ENCODE measurements at places on chromosomes 4 and X. TPM values are rescaled to one million over a fixed set of nuclear protein-coding genes. Genes with fewer than 3 reads are reported as not detected.
A peak's percentile ranks its signal among the peaks of the same experiment; 100 is the strongest.

DNA sequence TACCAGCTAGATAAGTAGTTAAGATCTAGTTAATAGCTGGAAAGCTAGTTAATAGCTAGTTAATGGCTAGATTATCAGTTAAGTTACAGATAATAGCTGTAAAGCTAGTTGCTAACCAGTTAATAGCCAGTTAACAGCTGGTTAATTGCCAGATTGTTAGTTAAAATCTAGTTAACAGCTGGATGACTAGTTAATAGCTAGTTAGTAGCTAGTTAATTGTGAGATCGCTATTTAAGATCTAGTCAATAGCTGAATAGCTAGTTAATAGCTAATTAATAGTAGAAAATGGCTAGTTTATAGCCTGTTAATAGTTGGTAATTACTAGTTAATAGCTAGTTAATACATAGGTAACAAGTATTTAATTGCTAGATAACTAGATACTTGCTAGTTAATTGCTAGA, 630.5 kb upstream of the CT83 start:
- no peak for DNase-seq

DNA sequence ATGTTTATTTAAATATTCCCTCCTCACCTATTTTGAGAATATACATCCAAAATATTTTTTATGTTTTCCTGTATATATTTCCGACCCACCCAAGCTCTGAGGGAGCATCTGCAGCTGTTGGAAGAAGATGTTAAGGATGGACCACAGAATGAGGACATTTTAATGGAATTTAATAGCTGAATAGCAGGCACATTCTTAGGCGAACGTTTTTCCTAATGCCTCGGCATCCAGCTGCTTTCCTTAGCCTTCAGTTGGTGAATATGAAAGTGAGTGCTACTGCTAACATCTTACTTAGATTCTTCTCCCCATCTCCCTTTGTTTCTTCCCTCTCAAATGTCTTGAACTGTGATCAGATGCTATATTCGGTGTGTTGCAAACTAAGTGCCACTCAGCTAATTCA, 158.0 kb upstream of the CTSO start:
- DNase-seq: no peak

DNA sequence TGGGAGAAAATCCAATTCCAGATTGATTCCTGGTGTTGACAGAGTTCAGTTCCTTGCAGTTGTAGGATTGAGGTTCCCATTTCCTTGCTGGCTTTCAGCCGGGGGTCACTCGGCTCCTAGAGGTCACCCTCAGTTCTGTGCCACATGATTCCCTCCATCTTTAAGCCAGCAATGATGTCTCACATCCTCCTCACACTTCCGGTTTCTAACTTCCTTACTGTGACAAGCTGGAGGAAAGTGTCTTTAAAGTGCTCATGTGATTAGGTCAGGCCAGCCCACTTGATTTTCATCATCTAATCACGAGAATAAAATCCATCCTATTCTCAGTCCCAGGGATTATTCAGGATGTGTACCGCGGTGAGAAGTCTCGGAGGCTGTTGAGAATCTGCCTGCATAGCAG, 19.4 kb upstream of the SMIM31 start:
- DNase-seq: no peak

- no peak for DNase-seq
Observed at GRCh38 chrX:70421618-70422017, 1.5 kb upstream of the GDPD2 start.

DNA sequence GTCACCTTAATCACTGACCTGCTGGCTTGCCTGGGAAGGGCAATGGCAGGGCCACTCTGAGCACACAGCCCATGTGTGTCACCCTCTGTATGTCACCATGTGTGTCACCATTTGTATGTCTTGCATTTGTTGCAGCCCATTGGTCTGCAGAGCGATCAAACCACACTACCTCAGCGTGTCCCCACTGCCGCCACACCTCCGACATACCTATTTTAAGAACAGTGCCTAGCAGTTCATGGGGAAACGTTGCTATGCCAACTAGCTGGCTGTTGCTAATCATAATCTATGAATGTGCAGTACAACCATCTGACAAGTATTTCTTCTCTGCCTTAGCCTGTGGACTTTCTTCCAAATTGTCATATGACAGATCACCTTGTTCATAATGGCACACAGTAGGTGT, 8.0 kb upstream of the CRMP1 start:
- no peak for DNase-seq

DNA sequence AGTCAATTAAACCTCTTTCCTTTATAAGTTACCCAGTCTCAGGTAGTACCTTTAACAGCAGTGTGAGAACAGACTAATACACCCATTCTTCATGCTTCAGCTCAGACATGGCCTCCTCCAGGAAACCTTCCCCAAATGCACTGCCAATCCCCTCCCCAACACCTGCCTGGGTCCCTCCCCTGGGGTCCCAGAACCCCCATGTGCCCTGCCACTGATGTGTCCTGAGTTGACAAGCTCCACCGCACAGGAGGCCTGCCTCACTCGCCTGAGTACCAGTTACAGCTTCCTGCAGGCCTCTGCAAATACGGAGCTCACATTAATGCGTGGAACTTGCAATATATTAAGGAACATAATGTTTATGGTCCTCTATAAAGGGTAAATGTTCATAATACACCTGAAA, 34.9 kb upstream of the CRMP1 start:
- no peak for DNase-seq

DNA sequence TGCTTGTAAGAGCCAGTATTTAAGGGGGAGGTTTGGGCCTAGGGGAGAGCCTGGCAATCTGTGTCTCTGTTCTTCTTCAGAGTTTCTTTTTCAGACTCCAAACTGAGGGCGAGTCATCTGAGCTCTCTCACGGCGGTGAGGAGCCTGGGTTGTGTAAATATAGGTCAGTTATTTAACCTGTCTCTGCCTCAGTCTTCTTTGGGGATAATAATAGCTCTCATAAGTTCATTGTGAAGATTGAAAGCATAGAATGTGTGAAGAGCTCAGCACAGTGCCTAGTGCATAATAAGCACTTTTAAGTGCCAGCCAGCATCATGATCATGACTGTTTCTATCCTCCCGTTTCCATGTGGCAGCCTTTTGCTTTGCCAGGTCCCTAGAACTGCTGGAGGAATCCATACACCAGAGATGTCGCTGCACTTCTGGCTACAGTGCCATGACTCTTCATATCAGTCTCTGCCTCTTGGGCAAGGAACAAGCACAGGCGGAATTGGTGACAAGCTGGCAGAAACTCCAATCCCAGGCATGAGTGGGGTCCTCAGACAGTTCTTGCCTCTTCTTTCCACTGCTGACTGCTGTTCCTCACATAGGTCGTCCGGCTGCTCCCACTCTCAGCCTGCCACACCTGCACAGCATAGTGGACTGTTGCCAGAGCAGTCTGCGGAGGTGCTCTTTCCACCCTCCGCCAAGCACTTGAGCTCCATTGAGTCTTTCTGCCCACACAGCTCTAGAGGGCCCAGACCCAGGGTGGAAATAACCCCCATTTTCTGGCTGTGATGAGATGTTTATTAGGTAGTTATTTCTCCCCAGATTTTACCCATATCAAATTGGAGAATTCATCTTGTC, 103.7 kb upstream of the MAML3 start:
- no peak for DNase-seq

- no peak for DNase-seq
Observed at GRCh38 chr4:8191136-8191747, 7.8 kb upstream of the SH3TC1 start.

DNA sequence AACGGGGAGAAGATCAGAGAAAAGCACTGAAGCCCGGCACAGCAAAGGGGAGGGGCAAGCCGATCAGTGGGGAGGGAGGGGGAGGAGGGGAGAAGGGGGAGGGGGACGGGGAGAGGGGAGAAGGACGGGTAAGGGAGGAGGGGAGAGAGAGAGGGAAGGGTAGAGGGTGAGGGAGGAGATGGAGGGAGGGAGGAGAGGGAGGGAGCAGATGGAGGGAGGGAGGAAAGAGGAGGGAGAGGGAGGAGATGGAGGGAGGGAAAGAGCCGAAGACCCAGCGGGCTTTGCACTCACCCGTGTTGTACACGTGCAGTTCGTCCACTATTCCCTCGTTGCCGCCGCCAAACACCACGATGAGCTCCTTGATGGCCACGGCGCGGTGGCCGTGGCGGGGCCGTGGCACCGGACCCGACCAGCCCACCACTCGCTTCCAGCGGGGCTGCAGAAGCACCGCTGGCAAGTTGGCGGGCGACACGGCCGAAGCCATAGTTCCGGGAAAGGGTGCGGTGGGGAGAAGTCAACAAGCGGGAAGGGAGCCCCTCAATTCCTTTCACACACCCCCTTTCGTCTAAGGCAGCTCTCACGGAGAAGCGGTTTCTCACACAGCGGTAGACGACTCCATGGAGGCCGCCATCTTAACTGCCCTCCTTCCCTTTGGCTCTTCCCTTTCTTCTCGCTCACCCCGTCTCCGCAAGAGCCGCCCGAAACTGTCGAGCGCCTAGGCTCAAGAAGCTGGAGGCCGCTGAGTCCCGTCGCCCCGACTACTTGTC, 1.1 kb downstream of the HCFC1 start:
- DNase-seq: peak; percentile 77

- DNase-seq: no peak
Observed at GRCh38 chrX:16992445-16992844, 46.0 kb downstream of the REPS2 start.

DNA sequence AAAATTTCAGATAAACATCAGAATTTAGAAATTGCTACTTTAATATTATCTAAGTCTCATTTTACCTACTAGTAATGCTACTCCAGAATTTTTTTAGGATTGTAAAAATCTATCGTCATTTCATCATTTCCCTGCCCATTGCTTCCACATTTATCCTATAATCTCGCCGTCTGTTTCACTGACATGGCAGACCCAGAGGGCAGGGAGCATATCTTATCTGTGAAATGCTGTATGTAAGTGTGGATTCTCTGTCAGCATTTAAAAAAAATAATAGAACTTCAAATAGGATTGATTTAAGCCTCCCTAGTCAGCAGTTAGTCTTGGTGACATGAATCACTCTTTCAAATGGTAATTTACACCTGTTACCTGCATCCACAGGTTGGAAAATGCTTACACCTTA, 314.4 kb downstream of the PCDH7 start:
- DNase-seq: no peak

DNA sequence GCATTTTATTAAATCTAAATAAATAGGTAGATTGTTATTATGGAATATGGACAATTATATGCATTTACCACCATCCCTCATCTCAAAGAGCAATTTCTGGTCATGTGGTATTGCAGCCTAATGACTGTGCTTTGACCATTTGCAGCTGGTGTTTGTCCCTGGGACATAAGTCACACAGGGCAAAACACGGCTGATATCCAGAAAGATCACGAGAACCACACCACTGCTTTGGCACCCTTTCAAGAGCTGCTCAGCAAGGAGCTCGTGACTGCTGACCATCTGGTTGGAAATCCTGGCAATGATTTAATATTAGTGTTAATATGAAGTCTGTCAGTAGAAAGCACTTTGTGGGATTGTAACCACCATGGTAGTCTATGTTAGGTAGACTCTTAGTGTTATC, 545.0 kb downstream of the GBA3 start:
- no peak for DNase-seq

- DNase-seq: no peak
Observed at GRCh38 chrX:125605145-125605544, 285.5 kb downstream of the TEX13C start.

- no peak for DNase-seq
Observed at GRCh38 chr4:26161030-26161824, 159.6 kb upstream of the RBPJ start.

DNA sequence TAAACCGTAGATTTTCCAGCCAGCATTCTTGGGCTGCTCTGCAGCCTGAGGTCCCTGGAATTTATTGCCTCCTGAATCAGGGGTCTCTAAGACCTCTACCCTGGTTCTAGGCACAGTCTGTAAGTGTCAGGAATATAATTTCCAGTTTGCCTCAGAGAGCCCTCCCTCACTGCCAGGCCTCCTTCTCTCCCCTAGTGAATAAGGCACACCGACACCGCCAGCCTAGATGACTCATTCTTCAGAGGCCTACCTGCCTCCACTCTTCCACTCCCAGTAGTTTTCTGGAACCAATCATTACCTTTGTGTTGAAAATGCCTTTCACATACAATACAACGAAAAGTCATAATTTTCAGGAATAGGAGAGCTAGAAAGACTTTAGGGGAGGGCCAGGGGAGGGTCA, 50.3 kb upstream of the ARHGEF9 start:
- no peak for DNase-seq

GRCh38 chrX:23832721-23833120, 49.7 kb downstream of the SAT1 start:
- DNase-seq: no peak

Gene GAGE12F
- not detected for total RNA-seq

Gene ASMT
- total RNA-seq: not detected

Gene NOX1
- not detected for total RNA-seq

Gene MXRA5
- not detected for total RNA-seq

Gene SMR3B
- not detected for total RNA-seq

Gene TLR1
- 2.6 TPM for total RNA-seq

Gene HTN1
- not detected for total RNA-seq

Gene CXCL3
- total RNA-seq: not detected

Gene NDST4
- total RNA-seq: not detected
